NCI-H1092 (cell line): ENCODE measurements at places on chromosomes 6 and 20.

- DNase-seq = no peak
These were observed 122.2 kb downstream of the AFG1L start for GRCh38 chr6:108417027-108417426.

- DNase-seq = no peak
These were observed 16.7 kb downstream of the TULP4 start for GRCh38 chr6:158328952-158329351.

DNA sequence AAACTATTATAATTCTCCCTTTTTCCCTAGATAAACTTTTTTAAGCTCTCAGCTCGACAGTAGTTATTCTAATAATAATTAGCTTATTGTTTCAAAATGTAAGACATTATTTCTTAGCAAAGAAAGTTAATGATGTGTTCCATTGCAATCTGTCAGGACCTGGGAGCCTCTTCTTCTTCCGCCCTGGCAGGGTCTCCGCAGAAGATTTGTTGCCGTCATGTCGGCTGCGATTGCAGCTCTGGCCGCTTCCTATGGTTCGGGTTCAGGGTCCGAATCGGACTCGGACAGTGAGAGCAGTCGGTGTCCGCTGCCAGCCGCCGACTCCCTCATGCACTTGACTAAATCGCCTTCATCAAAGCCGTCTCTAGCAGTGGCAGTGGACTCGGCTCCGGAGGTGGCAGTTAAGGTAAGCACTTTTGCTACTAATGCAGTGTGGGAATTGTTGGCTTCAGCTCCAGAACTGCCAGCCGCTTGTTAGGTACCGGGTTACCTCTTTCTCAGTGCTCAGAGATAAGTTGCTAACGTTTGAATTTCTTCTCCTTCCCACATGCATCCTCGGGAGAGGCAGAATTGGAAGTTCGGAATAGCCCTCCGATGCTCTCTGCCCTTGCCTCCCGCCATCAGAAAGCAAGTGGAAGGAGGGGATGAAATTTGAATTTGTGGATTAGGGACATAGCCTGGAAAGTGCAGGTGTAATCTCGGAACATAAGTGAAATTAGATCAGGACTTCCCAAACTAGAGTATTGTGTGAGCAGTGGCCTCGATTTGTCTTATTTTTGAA is at the start of gene CDC40:
CDC40 (plus strand) TSS at position 200 of the 781 bp plus-strand sequence; CDS start at position 218, 18 bp downstream.
- DNase-seq = peak; percentile 52

DNA sequence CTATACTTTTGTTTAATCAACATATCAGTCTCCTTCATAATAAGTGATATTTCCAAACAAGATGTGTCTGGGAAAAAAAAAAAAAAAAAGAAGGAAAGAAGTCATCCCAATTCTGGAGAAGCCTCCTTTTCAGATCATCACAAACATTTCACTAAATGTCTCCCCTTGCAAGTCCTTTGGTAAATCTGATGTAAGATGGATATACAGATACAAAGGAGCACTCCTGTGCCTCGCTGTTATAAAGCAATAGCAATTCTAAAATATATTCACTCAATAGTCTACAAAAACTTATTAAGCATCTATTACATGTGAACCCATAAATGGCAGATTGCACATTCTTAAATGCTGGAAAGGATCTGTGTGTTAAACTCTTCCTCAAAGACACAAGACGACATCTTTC is 17.4 kb downstream of the STAU1 start:
- no peak for DNase-seq

- no peak for DNase-seq
These were observed 25.6 kb downstream of the L3MBTL1 start for GRCh38 chr20:43533060-43533459.

GRCh38 chr6:41306187-41306854 is 19.8 kb upstream of the TREM1 start:
- DNase-seq = peak; percentile 31

GRCh38 chr6:131161987-131162386 is 26.7 kb downstream of the AKAP7 start:
- DNase-seq = no peak

DNA sequence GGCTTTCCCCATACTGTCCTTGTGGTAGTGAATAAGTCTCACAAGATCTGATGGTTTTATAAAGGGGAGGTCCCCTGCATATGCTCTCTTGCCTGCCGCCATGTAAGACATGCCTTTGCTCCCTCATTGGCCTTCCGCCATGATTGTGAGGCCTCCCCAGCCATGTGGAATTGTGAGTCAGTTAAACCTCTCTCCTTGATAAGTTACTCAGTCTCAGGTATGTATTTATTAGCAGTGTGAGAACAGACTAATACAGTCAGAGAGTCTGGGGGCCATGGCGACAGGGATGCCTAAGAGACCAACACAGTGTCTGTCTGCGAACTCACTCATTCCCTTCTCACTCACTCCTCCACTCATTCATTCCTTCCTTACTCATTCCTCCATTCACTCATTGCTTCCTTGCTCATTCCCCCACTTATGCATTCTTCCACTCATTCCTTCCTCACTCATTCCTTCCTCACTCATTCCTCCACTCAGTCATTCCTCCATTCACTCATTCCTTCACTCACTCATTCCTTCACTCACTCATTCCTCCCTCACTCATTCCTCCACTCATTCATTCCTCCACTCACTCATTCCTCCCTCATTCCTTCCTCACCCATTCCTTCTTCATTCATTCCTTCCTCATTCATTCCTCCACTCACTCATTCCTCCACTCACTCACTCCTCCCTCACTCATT is 137.5 kb upstream of the AGPAT4 start:
- no peak for DNase-seq

GRCh38 chr6:158039571-158040050 is 57.9 kb downstream of the SYNJ2 start:
- no peak for DNase-seq

- no peak for DNase-seq
These were observed 282.8 kb downstream of the ALDH8A1 start for GRCh38 chr6:134667111-134667510.

DNA sequence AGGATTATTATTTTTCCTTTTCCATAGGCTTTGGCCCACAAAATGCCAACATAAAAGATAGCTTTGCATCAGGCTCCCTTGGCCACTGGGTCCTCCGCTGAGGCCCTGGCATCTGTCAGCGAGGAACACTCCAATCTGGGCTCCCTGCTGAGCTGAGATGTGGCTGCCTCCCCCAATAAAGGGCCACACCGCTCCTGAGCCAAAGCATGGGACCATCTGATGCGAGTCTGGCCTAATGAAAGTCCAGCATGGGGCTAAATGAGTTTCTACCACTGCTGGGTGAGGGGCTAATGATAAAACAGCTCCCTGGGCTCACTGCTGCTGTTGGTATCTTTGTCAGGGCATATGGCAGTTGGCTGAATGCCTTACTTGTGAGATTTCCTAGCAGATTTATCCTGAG is 817.5 kb upstream of the SLC35B3 start:
- peak; percentile 29 for DNase-seq

GRCh38 chr20:25194333-25194972 is 1.1 kb upstream of the ENTPD6 start:
- DNase-seq = no peak

DNA sequence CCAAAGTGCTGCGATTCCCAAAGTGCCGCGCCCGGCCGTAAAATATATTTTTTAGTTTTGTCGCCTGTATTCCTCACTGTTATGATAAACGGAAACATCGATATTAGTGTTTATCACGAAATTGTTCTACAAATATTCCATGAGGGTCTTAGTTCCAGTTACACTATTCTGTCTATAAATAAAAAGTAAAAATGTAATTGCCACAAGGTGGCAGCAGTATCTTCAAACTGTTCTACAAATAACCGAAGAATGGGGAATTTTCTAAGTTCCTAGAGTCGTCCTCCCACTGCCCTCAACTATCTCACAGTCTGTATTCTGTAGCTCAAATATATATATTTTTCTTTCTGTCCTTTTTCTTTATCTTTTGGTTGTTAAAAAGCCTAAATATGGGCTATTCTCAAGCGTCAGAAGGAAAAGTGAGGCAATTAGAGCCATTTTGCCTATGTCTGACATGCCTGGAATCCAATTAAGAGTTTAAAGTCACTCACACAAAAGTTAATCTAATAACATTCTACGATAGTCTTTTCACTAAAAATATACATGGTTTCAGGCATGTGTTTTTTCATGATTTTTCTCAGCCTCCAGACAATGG is 14.2 kb upstream of the FAM162B start:
- DNase-seq = no peak

- no peak for DNase-seq
These were observed 1.2 kb downstream of the CHMP4B start for GRCh38 chr20:33812152-33812849.

GRCh38 chr20:58433759-58434158 is 44.7 kb downstream of the VAPB start:
- no peak for DNase-seq

GRCh38 chr20:61161726-61162390 is 90.2 kb upstream of the CDH4 start:
- DNase-seq = no peak

DNA sequence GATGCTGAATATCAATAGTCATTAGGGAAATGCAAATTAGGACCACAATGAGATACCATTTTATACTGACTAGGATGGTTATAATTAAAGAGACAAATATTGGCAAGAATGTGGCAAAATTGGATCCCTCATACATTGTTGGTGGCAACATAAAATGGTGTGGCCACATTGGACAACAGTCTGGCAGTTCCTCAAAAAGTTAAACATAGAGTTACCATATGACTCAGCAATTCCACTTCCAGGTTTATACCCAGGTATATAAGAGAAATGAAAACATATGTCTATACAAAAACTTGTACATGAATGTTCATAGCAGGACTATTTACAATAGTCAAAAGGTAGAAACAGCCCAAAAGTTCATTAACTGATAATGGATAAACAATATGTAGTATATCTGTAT is 2.0 kb upstream of the CRIP3 start:
- DNase-seq = no peak

GRCh38 chr20:38350879-38351775 is 4.8 kb downstream of the LBP start:
- no peak for DNase-seq

DNA sequence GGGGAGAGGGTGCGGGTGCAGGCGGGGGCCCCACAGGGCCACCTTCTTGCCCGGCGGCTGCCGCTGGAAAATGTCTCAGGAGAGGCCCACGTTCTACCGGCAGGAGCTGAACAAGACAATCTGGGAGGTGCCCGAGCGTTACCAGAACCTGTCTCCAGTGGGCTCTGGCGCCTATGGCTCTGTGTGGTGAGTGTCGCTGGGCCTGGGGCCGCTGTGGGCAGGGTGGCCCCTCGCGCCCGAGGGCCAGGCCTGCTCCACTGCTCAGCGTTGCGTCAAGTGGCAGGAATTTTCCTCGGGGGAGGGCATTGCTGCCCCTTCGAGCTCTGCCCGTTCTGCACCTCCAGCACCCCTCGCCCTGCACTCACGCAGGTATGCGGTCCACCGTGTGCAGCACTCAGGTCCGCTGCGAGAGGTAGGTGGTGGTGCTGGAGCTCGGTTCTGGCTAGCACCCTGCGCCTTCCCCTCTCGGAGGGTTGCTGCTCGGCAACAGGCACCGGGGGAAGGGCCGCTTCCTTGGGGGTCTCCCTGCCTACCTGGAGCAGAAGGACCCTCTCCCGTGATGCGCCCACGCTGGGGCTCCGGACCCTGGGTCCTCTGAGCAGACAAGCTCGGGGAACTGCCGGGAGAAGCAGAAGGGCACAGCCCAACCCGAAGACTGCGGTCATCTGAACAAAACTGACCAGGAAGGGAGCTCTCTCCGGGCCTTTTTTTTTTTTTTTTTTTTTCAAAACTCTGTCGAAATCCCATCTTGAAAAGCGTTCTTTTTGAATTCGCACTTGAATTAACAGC is 674 bp downstream of the MAPK14 start:
- peak; percentile 32 for DNase-seq

DNA sequence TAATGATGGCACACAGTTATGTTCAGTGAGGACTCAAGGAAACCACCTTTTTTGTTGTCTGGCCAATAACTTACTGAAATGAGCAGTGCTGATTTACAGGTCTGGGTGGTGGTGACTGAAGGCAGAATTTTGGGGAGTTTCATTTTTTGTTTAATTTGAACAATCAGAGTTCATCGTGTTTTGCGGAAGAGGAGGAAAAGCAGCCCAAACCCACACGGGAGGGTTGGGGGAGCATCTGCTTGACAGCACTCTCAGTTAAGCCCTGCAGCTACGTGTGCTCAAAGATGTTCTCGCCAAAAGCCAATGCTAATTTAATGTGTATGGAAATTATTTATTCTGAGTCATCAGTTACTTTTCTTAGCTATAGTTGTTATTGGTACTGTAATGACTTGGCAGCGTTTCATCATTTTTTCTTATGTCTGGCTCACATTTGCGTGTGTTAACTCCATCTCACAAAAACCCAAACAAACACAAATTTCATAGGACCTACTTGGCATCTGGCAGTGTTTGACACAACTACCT is 89.2 kb downstream of the UST start:
- no peak for DNase-seq

GRCh38 chr6:4125933-4126864 is 9.2 kb downstream of the ECI2 start:
- no peak for DNase-seq

- no peak for DNase-seq
These were observed 185.8 kb downstream of the TMEM242 start for GRCh38 chr6:157137501-157137900.

- DNase-seq = no peak
These were observed 108.5 kb downstream of the SYCP2 start for GRCh38 chr20:59824711-59825562.

DNA sequence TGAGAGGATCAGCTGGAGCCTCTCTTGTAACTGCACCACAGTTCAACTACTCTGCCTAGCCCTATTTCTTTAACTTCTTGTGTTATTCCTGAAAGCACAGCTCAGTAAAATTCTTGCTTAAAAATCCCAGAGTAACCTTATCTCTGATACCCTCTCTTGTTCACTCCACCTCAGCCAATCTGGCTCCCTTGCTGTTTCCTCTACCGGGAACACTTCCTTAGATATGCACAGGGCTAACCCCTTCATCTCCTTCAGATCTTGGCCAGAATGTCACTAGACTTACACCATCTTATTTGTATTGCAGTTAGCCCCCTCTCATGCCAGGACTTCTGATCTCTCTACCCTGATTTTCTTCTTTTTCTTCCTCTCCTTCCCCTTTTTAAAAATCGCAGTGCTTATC is 2.6 kb upstream of the ZKSCAN3 start:
- DNase-seq = no peak

DNA sequence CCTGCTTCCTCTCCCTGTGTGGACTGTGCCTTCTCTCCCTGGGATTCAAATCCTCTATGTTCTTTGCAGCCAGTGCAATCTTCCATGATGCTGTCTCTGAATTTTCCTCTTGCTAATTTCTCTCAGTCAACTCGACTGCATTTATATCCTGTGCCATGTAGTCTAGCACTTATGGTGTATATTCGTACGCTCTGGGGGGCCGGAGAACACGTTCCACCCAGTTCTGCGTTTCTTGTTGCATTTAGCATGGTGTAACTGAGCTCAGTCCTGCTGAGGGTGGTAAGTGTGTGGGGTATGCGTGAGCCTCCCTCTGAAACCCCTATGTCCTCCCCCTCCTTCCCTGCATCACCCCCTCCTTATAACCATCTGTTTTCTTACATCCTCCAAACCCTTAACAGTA is 42.0 kb downstream of the ADTRP start:
- no peak for DNase-seq

DNA sequence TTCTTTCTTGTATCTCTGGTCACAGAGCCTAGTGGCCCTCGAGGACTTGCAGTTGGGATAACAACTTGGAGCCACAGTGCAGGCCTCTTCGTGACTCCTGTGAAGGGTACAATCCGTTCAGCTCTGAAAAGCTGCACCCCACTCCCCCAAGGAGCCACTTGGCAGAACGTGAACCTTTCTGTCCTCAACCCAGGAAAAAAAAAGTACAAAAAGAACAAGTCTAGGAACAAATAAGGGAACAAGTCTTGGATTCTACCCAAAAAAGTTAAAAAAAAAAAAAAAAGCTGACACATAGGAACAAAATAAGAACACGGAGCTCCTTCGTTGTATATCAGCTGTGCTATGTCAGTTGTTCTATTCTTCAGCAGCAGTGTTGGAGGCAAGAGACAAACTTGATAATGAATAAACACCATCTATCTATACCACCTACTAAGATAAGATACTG is 77.9 kb upstream of the TULP1 start:
- no peak for DNase-seq
